ENCODE measurements at places on chromosomes 1 and 21. TPM values are rescaled to one million over a fixed set of nuclear protein-coding genes. Genes with fewer than 3 reads are reported as not detected.

The CYYR1 gene
- total RNA-seq, result not detected

The TENT5C gene
- total RNA-seq, result 0.72 TPM

The CD34 gene
- 0.23 TPM for total RNA-seq

The RYR2 gene
- total RNA-seq, result 0.10 TPM

The COL11A1 gene
- total RNA-seq, result 226 TPM

The PLA2G2C gene
- total RNA-seq, result not detected

The PTPRF gene
- total RNA-seq, result 94.3 TPM

The SPRR5 gene
- total RNA-seq, result not detected

The KANK4 gene
- total RNA-seq, result not detected

The TMPRSS15 gene
- total RNA-seq, result not detected

The OPRD1 gene
- total RNA-seq, result not detected

The EXTL1 gene
- 23.1 TPM for total RNA-seq

The ELOA gene
- 67.9 TPM for total RNA-seq

The WNT4 gene
- total RNA-seq, result not detected

The BGLAP gene
- not detected for total RNA-seq

The TMEM35B gene
- total RNA-seq, result 28.2 TPM

The MPL gene
- total RNA-seq, result not detected

The KCNAB2 gene
- 8.9 TPM for total RNA-seq

The OR2T33 gene
- not detected for total RNA-seq

The TTLL7 gene
- total RNA-seq, result 7.8 TPM

The RGS18 gene
- 0.08 TPM for total RNA-seq

The FOXD3 gene
- not detected for total RNA-seq
